ENCODE measurements at places on chromosomes 6 and 20.

- DNase-seq = no peak
Observed at GRCh38 chr20:44959638-44960102, 527 bp downstream of the TOMM34 start.

DNA sequence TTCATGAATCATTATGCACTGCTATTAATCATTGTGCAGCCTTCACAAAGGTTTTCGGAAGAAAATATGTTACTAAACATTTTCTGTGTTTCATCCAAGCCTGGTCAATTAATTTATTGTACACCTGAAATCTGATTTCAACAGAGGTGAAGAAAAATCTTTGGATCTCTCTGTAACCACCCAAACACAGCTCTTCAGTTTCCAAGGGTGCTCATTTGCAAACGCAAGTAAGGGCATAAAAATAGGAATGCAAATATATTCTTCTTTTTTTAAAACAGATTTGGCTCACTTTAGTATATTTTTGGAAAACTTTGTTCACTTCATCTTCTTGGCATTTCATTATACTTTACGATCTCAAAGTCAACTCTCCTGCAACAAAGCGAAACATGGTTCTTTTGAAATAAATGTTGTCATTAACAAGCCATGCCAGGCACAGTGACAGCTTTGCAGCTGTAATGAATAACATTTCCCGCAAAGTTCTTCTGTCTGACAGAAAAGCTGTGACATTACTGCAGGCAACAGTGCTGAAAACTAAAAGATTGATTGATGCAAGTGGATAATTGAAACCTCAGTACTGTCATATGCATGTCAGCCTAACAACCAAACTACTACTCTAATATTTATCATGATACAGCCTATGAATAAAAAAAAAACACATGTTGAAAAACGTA, 348.3 kb downstream of the FRK start:
- no peak for DNase-seq

DNA sequence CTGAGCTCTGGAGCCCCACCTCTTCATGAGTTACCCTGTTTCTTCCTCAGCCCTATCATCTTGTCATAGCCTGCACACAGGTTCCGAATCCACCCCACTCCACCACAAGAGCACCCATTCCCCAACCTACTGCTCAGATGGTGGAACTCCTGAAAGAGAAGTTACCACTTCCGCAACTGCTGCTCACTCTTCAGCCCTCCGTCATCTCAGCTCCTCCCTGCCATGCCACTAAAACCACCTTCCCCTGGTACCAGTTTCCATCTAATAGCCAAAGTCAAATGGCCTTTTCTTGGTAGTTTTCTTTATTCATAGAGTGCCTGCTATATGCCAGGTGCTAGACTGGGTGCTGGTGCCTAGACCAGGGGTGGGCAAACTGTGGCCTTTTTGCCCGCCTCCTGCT, 3.9 kb downstream of the RAB22A start:
- DNase-seq = no peak

- DNase-seq = no peak
Observed at GRCh38 chr20:52852714-52853113, 119.4 kb upstream of the TSHZ2 start.

GRCh38 chr6:35371494-35372262, 29.3 kb downstream of the PPARD start:
- no peak for DNase-seq
